ENCODE measurements at places on chromosomes 12 and 14.

DNA sequence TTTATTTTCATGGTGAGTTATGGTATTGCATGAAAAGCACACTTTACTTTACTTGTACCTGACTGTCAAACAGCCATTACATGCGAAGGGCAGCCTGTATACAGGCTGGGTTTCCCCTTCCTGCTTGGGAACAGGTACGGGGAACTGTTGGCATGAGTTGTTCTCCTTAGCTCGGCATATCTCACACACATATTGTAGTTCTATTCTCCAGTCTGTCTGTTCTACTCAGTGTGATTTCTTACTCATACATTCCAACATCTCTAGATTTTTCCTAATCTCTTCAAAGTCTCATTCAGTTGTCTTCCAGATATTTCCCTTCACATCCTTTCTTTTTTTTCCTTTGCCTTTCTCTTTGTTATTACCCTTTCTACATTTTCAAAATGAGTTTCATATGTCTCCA lies 83.9 kb downstream of the HMGA2 start:
- no peak for DNase-seq

GRCh38 chr12:4956968-4957367 lies 47.3 kb downstream of the KCNA1 start:
- no peak for DNase-seq

DNA sequence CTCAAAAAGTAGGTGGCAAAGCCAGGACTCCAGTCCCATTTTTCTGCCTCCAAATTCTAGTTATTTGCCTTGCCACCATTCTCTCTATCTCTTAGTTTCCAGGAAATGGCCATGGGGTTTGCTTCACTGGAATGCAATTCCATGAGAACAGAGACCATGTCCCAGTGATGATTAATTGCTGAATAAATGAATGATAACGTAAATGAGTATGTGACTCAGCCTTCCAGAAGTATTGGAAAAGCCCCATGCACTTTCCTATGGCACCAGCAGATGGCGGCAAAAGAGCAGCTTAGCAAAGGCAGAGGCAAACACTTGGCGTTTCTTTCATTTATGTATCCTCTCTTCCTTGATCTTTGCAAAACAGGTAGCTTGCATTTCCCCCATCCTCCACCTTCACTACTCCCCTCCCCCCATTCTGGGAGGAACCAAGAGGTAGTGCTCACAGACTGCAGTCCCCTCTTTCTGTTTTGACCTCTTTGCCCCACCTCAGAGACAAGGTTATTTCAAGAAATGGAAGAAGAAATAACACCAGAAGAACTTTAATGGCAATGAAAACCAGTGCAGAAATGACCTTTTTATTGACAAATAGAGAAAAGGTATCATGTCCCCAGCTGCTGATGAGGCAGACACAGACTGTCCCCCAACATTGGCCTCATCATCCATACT lies 21.3 kb downstream of the TBX3 start:
- peak; percentile 58 for DNase-seq

DNA sequence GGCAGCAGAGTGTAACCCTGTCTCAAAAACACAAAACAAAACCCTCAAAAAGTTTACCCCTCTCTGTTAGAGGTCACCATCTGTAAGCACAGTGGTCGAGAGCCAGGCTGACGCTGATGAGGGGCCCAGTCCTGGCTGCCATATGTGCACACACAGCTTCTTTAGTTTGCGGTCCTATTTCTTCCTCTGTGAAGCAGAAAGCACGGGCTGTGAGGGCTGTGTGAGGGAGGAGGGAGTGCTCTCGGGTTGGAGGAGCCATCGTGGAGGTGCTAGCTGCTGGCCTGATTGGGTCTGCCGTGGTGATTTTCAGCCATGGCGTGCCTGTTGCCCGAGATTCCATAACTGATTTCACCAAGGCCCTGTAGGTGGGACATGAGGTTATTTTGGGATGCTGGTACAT lies 3.5 kb downstream of the ULK1 start:
- no peak for DNase-seq

DNA sequence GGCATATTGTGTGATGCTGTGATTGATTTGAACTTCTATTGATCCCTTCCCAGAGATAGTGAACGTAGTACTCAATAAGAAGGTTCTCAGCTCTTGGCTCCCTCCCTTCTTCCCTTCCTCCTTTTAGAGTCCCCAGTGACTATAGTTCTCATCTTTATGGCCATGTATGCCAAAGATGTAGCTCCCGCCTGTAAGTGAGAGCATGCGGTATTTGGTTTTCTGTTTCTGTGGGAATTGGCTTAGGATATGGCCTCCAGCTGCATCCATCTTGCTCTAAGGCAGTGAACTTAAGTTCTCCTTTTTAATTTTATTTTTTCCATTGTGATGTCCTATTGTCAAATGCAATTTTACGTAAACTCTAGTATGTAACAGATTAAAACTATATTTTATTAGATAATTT lies 109.5 kb downstream of the AEBP2 start:
- DNase-seq: no peak

- DNase-seq: no peak
These were observed 343.3 kb downstream of the MDGA2 start for GRCh38 chr14:47332106-47332505.

GRCh38 chr12:78402366-78403134 lies 462.0 kb upstream of the SYT1 start:
- no peak for DNase-seq

- DNase-seq: peak; percentile 41
These were observed 197.2 kb upstream of the PLEKHG7 start for GRCh38 chr12:92505254-92506231.

GRCh38 chr12:96425321-96425720 lies 25.1 kb upstream of the CDK17 start:
- no peak for DNase-seq

- peak; percentile 39 for DNase-seq
These were observed 20.9 kb upstream of the ANO2 start for GRCh38 chr12:5965950-5966383.

GRCh38 chr14:91244501-91244901 lies at the start of gene GPR68:
Gene GPR68 (minus strand): TSS chr14:91244704. CDS start chr14:91235050, 9,654 bp downstream.
- DNase-seq: no peak

GRCh38 chr12:13039328-13039956 lies 4.7 kb upstream of the FAM234B start:
- no peak for DNase-seq

DNA sequence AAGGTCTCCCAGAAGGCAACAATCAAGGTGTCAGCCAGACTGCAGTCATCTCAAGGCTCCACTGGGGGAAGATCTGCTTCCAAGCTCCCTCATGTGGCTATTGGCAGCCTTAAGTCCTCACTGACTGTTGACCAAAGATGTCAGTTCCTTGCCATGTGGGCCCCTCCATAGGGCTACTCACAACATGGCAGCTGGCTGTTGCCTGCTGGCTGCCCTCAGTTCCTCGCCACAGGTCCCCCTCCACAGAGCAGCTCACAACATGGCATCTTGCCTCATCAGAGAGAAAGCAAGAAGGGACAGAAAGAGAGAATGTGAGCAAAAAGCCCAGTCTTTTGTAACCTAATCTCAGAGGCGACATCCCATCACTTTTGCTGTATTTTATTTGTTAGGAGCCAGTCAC lies 34.4 kb upstream of the EGLN3 start:
- no peak for DNase-seq

DNA sequence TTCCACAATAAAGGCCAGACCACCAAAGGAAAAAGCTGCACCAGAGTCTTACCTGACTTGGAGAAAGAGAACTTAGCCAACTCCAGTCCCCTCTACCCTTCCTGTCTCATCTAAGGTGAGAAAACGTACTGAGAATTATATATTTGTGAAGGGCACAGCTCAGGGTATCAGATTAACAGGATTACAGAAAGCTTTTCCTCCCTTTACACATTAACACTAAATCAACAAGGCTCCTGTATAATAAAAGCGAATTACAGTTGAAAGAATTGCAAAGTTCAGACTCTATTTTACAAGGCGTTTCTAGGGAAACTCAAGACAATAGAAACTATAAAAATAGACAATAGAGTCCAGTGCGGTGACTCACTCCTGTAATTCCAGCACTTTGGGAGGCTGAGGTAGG lies 82.7 kb upstream of the RPL10L start:
- DNase-seq: no peak

DNA sequence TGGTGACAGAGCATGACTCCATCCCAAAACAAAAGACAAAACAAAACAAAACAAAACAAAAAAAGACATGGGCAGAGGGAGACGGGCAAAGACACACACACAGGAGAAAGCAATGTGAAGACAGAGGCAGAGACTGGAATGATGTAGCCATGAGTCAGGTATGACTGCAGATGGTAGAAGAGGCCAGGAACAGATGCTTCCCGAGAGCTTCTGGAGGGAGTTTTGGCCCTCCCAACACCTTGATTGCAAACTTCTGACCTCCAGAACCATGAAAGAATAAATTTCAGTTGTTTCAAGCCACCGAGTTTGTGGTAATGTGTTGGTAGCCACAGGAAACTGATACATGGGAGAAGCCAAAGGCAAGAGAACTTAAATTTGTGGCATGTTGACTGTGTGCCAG lies 27.1 kb downstream of the VWF start:
- no peak for DNase-seq

DNA sequence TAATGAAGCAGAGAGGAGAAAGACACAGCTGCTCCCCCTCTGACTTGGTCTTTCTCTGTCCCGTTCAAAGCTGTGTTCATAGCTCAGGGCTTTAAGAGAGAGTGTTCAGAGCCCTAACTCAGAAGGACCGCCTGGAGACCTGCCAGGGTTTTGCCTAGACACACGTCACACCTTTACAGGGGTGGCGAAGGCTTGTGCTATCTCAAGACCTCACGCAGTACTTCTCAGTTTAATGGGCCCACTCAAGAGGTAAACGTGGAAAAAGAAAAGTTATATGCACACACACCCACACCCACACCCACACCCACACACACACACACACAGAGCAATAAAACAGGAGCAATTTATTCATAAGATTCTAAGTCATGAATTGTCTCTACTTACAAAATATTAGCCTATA lies 374.3 kb downstream of the C12orf75 start:
- DNase-seq: no peak

- DNase-seq: no peak
These were observed 359.9 kb downstream of the RGS6 start for GRCh38 chr14:72291908-72292688.

GRCh38 chr12:51622564-51622963 lies 31.5 kb downstream of the SCN8A start:
- no peak for DNase-seq

GRCh38 chr14:32327255-32327961 lies 1.7 kb upstream of the AKAP6 start:
- DNase-seq: no peak

DNA sequence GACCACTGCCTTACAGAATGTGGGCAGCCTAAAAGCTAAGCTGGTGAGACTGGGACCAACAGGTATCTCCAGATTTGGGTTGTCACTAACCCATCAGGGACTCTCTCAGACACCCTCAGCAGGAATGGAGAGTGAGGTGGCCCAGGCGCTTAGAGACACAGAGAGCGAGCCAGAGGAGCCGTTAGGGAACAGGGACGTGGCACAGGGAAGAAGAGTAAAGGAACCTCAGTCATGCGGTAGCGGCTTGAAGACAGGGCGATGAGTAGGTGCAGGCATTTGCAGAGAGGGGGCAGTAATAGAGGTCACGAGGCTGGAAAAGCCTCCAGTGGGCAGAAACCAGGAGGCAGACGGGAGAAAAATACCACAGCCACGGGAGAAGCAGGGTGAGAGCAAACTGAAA lies 158.0 kb upstream of the CCND2 start:
- no peak for DNase-seq

DNA sequence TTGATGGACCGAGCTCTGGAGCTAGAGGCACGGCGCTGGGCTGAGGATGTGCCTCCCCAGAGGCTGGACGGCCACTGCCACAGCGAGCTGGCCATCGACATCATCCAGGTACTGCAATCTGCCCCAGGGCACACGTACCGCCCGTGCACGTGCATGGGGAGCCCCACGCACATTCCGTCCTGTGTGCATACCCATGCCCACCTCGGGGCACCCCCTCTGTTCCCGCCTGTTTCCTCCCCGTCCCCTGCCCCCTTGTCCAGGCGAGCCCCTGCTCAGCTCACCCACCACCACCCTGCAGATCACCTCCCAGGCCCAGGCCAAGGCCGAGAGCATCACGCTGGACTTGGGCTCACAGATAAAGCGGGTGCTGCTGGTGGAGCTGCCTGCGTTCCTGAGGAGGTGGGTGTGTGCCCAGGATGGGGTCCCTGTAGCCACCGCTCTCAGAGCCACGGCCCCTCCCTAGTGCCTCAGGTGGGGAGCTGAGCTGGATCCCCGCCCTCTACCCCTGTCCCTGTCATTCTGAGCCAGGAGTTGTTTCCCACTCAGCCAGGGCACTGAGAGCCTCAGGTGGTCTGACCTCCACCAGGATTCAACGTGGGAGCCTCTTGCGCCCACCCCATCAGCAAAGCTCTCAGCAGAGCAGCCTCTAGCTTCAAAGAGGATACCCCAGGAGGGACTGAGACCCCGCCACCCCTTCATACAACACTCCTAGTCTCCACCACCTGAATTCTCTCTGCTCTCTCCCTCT lies 6.9 kb downstream of the TNFAIP2 start:
- DNase-seq: no peak

GRCh38 chr12:51036279-51036678 lies 10.1 kb upstream of the SLC11A2 start:
- DNase-seq: no peak

DNA sequence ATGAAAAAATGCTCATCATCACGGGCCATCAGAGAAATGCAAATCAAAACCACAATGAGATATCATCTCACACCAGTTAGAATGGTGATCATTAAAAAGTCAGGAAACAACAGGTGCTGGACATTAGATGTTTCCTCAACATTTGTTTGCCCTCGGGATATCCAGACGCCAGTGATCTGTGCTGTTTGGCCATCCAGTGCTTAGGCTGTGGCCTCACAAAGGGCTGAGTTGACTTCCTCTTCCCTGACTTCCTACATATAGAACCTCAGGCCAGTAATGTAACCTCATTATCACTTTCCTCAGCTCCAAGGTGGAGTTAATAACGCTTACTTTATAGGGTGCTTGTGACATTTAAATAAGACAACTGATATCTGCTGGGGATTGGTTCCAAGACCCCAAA lies 51.8 kb downstream of the SLC15A5 start:
- DNase-seq: no peak

GRCh38 chr12:116324654-116325335 lies 47.3 kb upstream of the MED13L start:
- DNase-seq: no peak

DNA sequence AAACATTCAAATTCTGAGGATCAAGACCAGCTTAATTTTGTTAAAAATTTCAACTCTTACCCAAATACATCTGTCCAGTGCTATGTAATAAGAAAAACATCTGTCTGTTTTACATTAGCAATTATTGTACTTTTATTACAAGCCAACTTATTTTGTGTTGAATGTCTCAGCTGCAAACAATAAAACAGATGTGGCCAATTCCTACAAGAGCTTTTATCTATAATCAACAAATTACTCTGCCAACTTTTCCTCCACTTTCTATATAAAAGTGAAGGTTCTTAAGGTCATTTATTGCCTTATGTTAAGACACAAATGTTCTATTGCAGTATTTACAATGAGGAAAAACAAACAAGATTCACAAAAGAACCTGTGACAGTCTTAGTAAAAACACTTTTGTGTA lies 72.7 kb downstream of the NOVA1 start:
- DNase-seq: no peak

- peak; percentile 51 for DNase-seq
These were observed 21.8 kb downstream of the VPS37B start for GRCh38 chr12:122874081-122874480.

- no peak for DNase-seq
These were observed 95.9 kb downstream of the OTOGL start for GRCh38 chr12:80195074-80195726.

GRCh38 chr14:67396381-67396970 lies 15.5 kb downstream of the PLEK2 start:
- DNase-seq: no peak

- DNase-seq: no peak
These were observed 125.3 kb downstream of the ESRRB start for GRCh38 chr14:76501156-76501720.

- DNase-seq: no peak
These were observed 135.2 kb downstream of the APAF1 start for GRCh38 chr12:98780261-98780660.
